Activated CD8-positive, alpha-beta memory T cell treated with anti-CD3 and anti-CD28 coated beads for 4 hours (primary cell): ENCODE measurements at places on chromosomes 5 and 9.

DNA sequence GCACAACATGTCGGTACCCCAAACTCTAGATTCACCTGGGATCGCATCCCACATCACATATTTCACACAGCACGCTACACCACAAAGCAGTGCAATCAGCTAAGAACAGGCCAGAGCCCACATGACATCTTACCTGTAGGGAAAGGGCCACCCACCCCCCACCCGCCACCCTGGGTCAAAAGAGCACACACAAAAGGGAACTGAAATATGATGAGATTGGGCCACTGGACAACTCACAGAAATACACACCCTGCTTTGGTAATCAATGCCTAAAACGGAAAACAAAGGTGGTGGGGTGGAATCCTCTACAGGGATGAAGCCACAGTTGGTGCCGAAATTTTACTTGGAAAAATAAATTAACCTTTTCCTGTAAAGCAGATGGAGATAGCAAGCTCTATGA, 13.1 kb downstream of the RETREG1 start:
- no peak for DNase-seq

GRCh38 chr5:137688210-137688840, 47.6 kb downstream of the KLHL3 start:
- DNase-seq = no peak

GRCh38 chr9:23551929-23552707, 273.9 kb downstream of the ELAVL2 start:
- no peak for DNase-seq

DNA sequence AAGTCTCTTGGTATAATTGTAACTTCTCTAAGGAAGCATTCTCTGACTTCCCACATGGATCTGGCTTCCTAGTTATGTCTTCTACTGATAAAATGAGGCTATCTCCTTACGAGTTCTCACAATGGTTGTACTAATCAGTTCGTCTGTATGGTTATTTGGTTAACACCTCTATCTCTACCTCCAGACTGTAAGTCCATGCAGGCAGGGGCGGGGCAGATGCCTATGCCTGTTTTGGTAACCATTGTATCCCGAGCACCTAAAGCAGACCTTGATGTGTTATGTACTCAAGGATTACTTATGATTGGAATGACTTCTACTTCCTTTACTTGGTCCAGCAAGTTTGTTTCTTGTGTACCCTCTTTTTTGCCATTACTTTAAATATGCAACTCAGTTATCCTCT, 125.0 kb upstream of the PITX1 start:
- no peak for DNase-seq

GRCh38 chr9:85645909-85646627, 95.7 kb downstream of the AGTPBP1 start:
- DNase-seq = no peak

DNA sequence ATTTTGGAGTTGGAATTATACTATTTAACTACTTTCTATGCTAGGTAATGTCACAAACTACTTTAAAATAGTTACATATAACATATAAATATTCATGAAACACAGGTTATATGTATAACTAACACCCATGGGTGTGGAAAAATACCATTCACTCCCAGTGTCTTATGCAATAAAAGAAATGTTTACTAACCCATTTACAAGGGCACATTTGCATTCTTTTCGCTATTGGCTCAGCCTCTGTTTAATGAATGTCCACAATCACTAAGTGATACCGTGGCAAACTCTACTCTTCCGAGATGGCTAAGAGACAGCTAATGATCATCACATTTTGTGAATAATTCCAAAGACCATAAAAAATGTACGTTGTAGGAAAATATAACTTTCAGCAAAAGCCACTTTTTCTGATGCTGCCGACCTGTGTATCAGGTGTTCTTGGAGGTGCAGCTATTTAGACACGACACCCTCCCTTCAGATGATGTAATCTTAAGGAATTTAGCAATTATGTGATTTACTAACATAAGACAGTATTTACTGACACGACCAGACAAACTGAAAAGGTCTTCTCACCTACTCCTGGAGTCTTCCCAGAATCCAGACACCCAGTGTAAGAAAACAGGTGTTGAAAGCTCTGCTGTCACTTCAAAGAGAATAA, 121.7 kb upstream of the FAM120A start:
- no peak for DNase-seq

GRCh38 chr9:33106372-33106771, 29.9 kb upstream of the SMU1 start:
- no peak for DNase-seq

DNA sequence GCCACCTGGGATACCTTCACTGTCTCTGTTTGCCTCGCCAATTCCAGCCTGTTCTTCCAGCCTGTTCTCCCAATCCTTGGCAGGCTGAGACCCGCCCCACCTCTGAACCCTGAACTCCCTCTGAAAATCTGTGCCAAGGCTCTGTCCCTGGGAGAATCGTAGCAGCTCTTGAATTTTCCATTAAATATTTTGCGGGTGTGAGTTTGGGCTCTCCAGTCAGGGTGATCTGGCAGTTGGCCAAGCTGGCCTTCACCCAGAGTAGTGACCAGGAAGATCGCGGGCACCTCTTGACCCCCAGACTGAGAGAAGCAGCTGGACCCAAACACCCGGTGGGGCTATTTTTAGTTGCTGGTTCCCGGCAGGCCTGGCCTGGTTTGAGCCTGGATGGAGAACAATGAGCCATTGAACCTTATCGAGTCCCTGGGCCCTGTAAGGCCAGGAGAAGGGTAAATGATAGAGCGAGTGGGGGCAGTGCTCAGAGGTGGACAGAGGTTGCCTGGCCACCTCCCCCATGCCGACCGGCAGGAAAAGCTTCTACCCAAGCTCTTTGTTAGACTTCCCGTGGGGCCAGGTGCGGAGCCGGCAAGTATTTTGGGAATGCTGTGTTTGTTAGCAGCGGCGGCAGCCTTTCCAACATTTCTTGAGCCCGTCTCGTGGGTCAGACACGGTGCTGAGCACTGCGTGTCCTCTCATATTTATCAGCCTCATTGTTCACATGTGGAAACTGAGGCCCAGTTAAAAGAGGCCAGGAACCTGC, 146.2 kb downstream of the RGS3 start:
- no peak for DNase-seq

DNA sequence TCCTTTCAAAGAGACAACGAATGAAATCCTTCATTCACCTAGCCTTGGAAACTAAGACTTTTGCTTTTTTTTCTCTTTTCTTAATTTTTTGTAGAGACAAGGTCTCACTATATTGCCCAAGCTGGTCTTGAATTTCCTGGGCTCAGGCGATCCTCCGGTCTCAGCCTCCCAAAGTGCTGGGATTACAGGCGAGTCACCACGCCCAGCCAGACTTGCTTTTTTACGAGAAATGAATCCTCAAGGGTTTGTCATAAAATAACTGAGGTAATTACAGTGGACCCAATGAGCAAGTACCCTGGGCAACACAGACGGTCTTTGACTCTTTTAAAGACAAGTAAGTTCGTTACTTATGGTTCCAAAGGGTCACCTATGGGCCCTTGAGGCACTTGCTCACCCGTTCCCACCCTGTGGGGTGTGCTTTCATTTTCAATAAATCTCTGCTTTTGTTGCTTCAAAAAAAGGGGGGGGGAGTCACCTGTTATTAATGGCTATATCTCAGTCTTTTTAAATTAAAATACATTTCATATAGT, 70.4 kb downstream of the TRPM6 start:
- DNase-seq = no peak

DNA sequence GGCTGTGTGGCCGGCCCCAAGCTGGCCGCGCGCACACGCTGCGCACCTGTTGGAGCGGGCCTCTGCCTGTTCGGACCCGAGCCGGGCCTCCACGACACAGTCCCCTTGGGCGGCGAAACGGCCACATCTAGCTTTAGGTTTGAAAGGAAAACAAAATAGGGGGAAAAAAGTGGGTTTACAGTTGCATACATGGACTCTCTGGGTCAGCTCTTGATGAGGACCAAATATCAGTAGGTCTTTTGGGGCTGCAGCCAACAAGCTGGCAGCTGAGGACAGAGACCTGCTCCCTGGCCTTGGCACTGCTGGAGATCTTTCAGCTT, 20.7 kb downstream of the IGIP start:
- no peak for DNase-seq

DNA sequence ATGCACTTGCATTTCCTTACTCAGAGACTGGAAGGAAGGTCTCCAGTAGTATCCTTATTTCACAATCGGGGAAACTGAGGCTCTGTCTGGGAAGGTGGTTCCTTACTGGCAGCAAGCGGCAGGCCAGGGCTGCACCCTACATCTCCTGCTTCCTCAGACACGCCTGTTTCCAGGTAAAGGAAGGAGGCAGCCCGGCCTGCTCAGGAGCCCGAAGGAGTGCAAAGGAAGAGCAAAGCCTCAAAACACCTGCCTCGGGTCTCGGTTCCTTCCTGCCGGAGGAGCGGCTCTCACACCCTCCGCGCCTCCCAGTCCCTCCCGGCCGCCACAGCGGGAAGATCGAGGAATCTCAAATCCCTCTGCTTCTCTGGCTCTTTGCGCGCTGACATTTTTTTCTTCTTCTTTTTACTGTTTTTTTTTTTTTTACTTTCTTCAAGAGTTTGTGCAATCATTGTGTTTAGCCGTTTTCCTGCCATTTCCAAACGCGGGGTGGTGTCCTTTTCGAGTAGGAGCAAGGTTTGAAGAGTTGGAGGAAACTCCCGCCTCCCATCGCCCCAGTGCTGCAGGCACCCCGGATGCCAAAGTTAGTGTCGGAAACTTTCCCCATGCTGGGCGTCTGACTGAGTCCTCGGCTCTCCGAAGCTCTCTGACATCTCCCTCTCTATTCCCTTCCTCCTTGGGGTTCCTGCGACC, 1.0 kb downstream of the GGTA1 start:
- no peak for DNase-seq

DNA sequence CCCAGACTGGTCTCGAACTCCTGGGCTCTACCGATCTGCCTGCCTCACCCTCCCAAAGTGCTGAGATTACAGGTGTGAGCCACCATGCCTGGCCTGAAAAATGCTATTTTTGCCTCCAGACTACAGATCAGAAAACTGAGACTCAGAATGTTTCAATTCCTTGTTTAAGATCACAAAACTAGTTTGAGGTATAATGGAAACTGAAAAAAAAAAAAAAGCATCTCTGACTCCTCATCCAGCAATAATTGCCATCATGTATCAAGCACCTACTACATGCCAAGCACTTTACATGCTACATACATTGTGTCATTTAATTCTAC, 35.6 kb downstream of the PLAC8L1 start:
- no peak for DNase-seq

DNA sequence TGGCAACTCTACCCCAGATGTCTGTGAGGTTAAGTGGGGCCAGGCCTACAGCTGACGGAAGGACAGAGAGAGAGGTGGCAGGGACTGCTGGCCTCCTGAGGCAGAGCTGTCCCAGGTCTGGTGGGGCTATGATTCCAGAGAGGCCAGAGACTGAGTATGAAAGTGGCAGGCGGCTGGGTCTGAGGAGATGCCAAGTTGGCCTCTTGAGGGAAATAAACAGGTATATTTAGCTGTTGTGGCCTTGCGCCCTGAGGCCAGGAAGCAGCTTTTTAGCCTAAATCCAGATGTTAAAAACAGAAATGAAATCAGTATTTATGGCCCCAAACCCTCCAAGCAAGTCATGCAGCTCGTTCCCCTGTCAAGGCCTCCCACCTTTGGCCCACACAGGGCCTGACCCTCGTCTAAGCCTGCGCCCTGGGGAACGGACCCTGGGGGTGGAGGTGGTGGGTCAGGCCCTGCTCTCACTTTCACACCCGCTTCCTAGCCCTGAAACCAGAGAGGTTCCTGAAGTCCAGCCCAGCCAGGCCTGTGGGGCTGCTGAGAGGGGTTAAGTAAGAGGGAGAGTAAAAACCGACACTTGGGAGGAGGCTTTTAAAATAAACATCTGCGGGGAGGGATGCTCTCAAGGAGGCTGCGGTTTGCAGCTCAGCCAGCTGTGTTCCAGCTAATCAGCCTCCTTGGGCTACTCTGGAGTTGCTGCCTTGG, 18.7 kb downstream of the PCDHGC5 start:
- DNase-seq = no peak
